Activated CD4-positive, alpha-beta memory T cell treated with anti-CD3 and anti-CD28 coated beads, Interleukin-2, amount 10 ng/mL, durations not matched to agents 7 days and 5 days (primary cell): ENCODE measurements at places on chromosomes 4 and X. TPM values are rescaled to one million over a fixed set of nuclear protein-coding genes. Genes with fewer than 3 reads are reported as not detected.

DNA sequence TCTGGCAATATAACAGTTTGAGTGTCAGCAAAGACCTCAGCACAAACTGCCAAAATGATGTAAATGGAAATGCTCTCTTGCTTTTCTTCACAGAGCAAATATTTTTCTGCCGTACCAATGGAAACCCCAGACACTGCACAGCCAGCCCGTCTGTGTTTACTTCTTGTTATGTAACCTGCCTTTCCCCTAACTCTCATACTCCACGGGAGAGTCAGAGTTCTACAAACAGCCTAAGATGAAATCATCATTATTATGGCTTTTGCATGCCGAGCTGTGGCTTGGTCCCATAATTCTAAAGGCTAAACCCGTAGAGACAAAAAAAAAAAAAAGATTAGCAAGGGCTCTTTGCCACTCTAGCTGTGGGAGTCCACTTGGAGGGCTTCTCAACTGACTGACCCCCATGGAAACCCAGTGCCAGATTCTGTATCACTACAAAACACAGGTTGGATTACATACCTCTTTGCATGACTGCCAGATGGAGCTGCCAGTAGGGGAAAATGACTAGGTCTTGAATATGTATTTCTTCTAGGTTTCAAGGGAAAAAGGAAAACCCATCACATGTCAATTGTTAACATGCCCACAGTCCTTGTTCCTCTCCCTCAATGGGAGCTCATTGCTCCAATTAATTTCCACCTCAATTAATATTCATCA is 197.2 kb upstream of the CNKSR2 start:
- no peak for DNase-seq

DNA sequence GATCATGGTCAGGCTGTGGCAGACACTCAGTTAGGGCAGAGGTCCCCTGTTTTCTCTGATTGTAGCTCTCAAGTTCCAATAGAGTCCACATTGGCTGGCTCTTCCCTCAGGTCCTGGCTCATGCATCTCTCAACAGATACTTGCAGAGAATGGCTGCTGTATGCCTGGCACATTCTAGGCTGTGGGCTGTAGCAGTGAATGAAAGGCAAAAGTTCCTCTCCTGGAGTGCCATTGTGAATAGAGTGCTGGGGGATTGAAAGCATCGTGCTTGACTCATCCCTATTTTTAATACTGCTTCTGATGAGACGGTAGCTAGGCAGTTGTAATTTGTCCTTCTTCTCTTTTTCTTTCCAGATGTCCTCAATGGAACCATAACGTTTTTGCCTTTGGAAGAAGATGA is 5.5 kb downstream of the TRMT44 start:
- DNase-seq = no peak

GRCh38 chr4:70099206-70099605 is 49.0 kb downstream of the HTN1 start:
- DNase-seq = no peak

The SMARCA1 gene
- not detected for total RNA-seq

- no peak for DNase-seq
These were observed 12.2 kb downstream of the SH3BP2 start for GRCh38 chr4:2804973-2805501.

The TGIF2LX gene
- not detected for total RNA-seq

The RHOH gene
- total RNA-seq = 125 TPM

DNA sequence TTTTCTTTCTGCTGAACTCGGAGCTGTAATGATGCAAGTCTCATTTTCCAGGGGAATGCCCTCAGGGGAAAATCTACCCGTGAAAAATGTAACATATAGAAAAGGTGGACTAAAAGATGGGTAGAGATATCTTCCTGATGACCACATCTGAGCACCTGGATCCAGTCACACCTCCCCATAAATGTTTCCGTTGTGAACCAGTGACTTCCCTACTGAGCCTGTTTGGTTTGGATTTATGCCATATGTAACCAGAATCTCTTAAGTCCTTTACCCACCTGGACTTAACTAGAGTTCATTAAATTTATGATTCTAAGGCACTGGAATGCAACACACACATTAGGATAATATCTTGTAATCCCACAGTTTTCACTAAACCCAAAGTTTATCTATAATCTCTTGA is 171.1 kb downstream of the ZNF330 start:
- no peak for DNase-seq

DNA sequence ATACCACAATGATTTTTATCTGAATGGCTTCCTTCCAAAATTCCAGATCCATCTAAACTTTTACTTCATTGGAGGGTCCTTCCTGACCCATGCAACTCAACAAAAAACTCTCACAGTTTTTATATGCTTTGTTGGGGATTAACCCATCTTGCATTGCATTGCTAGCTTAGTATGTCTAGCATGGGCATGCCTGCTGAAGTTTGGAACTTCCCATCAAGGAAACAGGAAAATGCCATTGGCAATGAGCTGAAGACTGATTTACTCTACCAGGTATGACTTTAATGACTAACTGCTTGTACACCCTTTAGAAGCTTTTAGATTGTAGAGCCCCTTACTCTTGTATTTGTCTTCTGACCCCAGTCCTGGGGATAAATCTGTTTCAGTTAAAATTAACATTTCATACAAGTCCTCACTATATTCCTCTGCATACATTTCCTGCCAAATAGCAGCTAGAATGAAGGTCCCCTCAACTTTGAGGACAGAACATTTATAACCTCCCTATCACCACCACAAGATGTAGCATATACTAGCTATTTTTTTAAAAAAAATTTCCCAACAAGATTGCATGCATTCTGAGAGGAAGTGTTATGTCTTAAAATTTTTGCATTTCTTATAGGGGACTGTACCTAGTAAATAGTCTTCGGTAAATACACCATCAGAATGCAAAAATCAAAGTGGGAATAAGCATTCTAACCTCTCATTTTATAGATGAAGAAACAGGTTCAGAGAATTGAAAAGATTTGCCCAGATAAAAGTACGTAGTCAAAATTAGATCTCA is 52.5 kb upstream of the ATXN3L start:
- DNase-seq = no peak

- DNase-seq = no peak
These were observed 60.6 kb downstream of the TNIP2 start for GRCh38 chr4:2695346-2696060.

DNA sequence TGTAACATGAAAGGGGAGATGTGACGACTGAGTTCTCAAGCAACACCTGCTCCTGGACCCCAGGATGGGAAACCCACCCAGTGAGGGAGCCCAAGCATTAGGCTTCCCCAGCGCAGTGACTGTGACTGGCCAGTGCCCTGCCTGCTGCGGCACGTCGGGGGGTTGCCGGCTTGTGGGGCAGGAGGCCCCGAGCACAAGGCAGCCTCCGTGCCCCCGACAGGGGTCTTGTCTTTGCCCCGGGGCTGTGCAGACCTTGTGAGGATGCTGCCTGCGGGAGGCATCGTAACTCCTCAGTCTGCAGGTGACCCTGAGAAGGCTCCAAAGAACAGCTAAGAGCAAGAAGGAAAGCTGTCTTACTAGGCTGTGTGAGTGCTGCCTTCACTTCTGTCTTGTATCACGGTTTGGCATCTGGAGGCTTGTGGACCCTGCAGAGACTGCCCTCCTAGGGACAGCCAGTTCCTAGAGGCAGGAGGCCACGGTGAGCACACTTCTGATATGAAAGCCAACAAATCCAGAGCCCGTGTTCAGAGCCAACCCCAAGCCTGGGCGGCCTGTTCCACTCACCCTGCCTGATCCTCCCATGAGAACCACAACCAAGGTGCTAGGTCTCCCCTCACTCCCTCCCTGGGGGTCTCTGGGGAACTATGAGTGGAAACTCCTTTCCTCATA is 47.7 kb downstream of the FGFRL1 start:
- DNase-seq = no peak

DNA sequence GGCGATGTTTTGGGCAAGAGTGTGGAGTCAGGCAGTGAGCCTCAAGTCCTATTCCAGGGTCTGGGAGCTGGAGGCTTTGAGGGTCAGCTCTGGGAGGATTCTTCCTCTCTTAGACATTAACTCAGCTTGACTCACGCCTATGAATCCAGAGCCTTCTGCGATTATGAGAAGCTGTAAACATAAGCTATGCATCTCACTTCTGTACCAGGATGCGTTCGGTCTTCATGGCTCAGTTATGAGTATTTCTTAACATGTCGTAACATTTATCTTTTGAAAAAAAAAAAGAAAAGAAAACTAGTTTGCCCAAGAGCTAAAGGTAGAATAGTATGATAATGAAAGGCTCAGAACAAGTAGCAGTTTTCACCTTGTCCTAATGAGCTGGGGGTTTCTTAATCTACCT is 4.6 kb downstream of the SHROOM2 start:
- no peak for DNase-seq

The AR gene
- 0.45 TPM for total RNA-seq

The SPANXA1 gene
- total RNA-seq = not detected

DNA sequence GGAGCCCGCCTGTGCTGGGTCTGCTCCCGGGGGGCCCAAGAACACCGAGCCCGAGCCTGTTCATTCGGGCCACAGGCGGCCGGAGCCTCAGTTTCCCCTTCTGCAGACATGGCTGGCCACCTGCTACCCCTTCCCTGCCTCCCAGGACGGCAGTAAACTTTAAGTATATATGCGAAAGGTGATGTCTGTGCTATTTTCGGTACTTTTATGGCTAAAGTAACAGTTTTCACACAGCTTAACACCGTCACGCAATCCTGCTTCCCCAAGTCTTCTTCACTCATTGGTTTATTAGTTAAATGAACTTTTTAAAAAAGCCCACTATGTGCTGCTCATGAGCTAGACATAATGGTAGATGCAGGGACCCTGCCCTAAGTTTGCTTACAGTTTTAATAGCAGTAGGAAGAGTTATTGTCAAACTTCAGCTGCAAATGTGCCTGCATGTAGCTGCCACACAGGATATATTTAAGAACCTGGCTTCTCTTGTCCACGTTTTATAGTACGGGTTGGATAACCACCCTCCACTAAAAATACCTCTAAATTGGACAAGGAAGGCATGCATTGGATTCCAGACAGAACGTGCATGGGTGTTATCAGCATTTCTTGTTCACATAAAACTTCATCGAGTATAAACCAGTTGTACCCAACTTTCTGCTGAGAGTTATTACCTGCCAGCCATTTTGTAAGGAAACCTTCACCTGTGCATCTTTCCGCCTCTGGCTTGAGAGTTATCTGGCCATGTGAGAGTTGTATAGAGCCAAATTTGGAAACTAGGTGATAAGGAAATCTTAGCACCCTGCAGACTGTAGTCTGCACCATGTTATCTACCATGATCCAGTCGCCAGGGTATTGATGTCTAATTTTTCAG is 741 bp downstream of the ANAPC4 start:
- DNase-seq = no peak

- no peak for DNase-seq
These were observed 11.9 kb downstream of the EXOC1 start for GRCh38 chr4:55865228-55865806.

DNA sequence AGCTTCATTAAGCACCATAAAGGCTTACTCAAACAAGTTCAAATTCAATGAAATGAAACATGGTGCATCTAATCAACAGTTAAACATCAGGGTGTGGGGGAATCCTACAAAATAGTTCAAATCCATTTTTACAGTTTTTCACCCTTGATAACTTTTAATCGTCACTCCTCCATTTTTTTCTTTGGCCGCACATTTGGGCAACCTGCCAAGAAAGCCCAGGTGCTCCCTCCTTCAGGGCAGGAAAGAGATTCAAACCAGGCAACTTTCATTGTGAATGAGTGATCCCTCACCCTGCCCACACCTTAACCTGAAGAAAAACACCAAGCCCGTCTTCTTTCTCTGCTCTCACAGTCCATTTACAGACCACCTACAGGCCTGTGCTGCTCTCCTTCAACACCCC is 24.9 kb downstream of the TRIM61 start:
- DNase-seq = no peak

The AKAP4 gene
- not detected for total RNA-seq

The HSPA4L gene
- 0.30 TPM for total RNA-seq

The MGAT4D gene
- not detected for total RNA-seq

The EGFL6 gene
- total RNA-seq = 3.8 TPM

- no peak for DNase-seq
These were observed 111.6 kb upstream of the PPP3CA start for GRCh38 chr4:101458914-101459313.

The POLN gene
- total RNA-seq = 4.0 TPM

DNA sequence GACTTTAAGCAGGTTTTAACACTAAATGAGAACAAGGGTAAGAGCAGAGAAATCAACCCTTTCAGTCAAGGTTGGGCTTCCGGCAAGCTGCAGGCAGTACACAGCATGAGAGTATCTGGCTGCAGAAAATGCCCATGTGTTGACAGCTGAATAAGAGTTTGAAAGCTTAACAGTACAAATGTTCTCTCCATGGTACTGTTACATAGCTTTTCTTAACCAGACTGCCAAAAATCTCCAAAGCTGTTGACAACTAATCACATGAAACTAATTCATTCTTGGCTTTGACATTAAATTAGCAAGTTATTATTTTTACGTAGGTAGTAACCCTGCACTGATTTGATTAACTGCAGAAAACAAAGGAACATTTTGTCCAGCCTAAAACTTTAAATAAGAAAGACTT is 153.5 kb downstream of the SLC10A7 start:
- no peak for DNase-seq

DNA sequence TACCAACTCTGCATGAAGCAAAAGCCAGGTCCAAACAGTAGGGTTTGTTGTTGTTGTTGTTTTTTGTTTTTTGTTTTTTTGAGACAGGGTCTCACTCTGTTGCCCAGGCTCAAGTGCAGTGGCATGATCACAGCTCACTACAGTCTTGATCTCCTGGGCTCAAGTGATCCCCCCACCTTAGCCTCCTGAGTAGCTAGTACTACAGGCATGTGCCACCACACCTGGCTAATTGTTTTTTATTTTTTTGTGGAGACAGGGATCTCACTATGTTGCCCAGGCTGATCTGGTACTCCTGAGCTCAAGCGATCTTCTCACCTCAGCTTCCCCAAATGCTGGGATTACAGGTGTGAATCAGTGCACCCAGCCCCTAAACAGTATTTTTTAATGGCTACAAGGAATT is 6.2 kb downstream of the S100P start:
- DNase-seq = no peak

The TSPAN7 gene
- 0.23 TPM for total RNA-seq

GRCh38 chr4:179095585-179096221 is 1653.5 kb upstream of the AGA start:
- DNase-seq = no peak
